Right lung (tissue), 10 donors: ENCODE measurements at places on chromosomes 2 and 18.

DNA sequence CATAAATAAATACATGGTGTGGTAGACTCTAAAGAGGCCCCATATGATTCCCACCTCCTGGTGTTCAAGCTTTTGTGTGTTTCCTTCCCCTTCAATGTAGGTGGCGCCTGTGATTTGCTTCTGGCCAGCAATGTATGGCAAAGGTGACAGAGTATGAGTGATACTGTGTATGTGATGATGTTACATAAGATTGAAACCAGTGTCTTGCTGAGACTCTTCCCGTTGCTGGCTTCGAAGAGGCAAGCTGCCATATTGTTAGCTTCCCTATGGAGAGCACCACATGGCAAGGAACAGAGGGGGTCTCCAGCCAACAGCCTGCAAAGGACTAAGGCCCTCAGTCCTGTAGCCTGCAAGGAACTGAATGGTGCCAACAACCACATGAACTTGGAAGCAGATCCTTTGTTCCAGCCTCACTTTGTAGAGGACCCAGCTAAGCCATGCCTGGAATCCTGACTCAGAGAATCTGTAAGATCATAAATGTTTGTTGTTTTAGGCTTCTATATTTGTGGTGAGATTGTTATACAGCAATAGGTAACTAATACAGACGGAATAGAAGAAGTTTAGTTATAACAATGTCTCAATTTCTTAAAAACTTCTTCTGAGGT is 1.7 kb upstream of the SMAD4 start:
- DNase-seq, result no peak

DNA sequence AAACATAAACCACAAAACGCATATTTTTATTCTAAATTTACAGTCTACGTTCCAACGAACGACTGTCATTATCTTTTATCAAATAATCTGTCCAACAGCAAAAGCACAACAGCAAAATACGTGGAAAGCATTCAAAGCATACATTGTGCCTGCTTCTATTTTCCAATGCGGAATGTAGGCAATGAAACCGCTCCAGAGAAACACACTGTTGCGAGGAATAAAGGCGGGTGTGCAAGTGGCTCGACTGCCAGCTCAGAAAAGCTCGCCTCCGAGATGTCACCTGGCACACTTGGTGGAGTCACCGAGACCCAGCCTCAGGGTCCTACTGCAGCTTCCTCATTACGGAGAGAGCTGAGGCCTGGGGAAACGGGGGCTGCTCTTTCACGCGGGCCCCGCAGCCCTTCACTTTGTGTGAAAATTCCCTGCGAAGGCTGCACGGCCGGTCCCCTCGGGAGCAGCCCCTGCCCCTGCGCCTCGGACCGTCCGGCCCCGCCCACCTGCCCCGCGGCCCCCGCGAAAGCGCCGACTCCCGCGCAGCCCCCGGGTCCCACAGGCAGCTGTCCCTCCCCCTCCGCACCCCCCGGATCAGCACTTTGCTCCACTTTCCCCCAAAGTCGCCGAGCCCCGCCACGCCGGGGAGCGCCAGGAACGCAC is 752 bp downstream of the MGAT4A start:
- no peak for DNase-seq

GRCh38 chr2:217340176-217340575 is 480.3 kb upstream of the TNP1 start:
- DNase-seq, result no peak

GRCh38 chr18:524466-524865 is 24.0 kb upstream of the COLEC12 start:
- no peak for DNase-seq

DNA sequence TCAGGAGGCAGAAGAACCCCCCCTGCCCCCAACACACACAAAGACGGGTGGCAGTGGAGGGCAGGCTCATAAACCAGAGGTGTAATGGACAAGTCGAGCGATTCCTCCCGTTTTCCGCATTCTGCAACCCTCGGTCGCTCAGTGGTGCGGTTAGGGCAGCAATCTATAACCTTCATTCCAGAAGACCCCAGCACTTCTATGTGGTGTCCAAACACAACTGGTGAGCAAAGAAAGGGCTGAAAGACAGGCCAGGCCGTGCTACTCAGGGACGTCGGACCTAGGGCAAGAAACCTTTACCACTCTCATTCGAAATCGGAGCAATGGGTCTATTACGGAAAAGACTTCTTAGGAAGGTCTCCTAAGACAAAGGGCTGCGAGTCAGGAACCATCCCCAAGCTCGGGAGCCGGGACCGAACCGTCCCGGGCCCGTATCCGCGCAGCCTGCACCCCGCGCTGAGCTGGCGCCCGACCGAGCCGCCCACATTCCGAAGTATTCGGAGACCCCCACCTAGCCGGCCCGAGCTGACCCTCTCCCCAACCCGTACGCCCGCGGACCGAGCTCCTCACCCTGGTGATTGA is 568 bp downstream of the ARL5A start:
- DNase-seq, result peak; percentile 35

DNA sequence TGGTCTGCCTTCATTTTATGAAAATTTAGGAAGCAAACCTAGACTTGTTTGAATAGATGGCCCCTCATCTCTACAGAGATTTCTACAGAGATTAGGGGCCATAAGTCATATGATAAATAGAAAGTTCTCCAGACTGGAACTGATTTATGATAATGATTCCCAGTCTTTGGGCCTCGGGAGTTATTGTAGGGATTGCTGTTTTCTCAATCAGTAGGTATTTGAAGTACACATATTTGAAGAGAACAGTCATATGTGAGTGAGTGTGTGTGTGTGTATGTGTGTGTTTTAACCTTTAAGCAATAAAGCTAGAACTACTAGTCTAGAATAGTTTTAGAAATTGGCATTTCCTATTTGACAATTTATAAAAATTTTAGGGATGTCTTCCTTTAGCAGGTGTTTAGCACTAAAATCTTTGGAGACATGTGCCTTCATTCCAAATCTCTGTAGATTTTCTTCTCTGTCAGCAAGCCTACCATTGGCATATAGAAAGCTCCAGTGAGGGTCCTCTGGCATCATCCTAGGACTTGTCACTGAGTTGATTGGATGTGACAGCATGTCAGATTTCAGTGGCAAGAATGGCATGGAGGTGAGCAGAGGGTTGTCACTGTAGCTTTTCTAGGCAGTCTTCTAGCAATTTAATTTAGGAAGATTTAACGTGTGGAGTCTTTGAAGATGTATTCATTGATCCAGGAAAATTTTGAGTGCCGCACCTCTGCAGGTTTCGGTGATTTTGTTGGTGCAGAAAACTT is 71.2 kb downstream of the MYO1B start:
- no peak for DNase-seq
